Bladder microvascular endothelial cell (primary cell): ENCODE measurements at places on chromosomes 2 and 18. TPM values are rescaled to one million over a fixed set of nuclear protein-coding genes. Genes with fewer than 3 reads are reported as not detected.

SLC9A4 gene
- total RNA-seq, result under 0.01 TPM in 2 replicates

LIMS3 gene
- total RNA-seq, result 4.4 and 69.0 TPM in 2 replicates

GAD1 gene
- 0.16 and 0.38 TPM in 2 replicates for total RNA-seq

EN1 gene
- total RNA-seq, result not detected in 2 replicates

VAMP5 gene
- 85.5 and 129 TPM in 2 replicates for total RNA-seq

FRZB gene
- total RNA-seq, result under 0.01 and 0.13 TPM in 2 replicates

LYG2 gene
- total RNA-seq, result not detected in 2 replicates

TMEM200C gene
- total RNA-seq, result not detected in 2 replicates

RGPD3 gene
- total RNA-seq, result under 0.01 and 0.19 TPM in 2 replicates

INO80B gene
- total RNA-seq, result 6.6 and 11.4 TPM in 2 replicates

CNRIP1 gene
- 34.0 and 42.7 TPM in 2 replicates for total RNA-seq

MOGAT1 gene
- not detected in 2 replicates for total RNA-seq

INPP4A gene
- 16.7 and 55.8 TPM in 2 replicates for total RNA-seq

SAG gene
- total RNA-seq, result not detected in 2 replicates

GCFC2 gene
- total RNA-seq, result 6.2 and 13.0 TPM in 2 replicates

STRADB gene
- 15.9 and 21.1 TPM in 2 replicates for total RNA-seq

APOB gene
- under 0.01 and 0.57 TPM in 2 replicates for total RNA-seq

LDLRAD4 gene
- 5.8 and 24.7 TPM in 2 replicates for total RNA-seq

CDH20 gene
- total RNA-seq, result 0.13 and 0.16 TPM in 2 replicates

SNED1 gene
- 7.8 and 19.8 TPM in 2 replicates for total RNA-seq

FAM124B gene
- total RNA-seq, result 64.1 and 147 TPM in 2 replicates

GRHL1 gene
- 0.16 and 1.3 TPM in 2 replicates for total RNA-seq

MIB1 gene
- 31.2 and 84.3 TPM in 2 replicates for total RNA-seq

IL36G gene
- total RNA-seq, result not detected in 2 replicates

TSPYL6 gene
- not detected in 2 replicates for total RNA-seq

PRKAG3 gene
- not detected in 2 replicates for total RNA-seq

ASXL3 gene
- under 0.01 and 0.13 TPM in 2 replicates for total RNA-seq
